ENCODE measurements at places on chromosomes 16 and 17.
A peak's percentile ranks its signal among the peaks of the same experiment; 100 is the strongest.

- no peak overlapping the region for H3K4me3 ChIP-seq
- H3K36me3 ChIP-seq: no peaks in the 10 kb centered on the region
- H3K27ac ChIP-seq: no peak overlapping the region
- no peak for DNase-seq
- H3K27me3 ChIP-seq: no peaks in the 10 kb centered on the region
Measured at GRCh38 chr16:49556606-49557446, 183.2 kb downstream of the C16orf78 start.

- no peaks in the 10 kb centered on the region for H3K27me3 ChIP-seq
- no peaks in the 10 kb centered on the region for H3K4me1 ChIP-seq
- no peak overlapping the region for H3K4me3 ChIP-seq
- H3K36me3 ChIP-seq: no peaks in the 10 kb centered on the region
- no peak overlapping the region for H3K27ac ChIP-seq
- no peak for DNase-seq
Measured at GRCh38 chr17:5823219-5823618, 238.9 kb upstream of the NLRP1 start.

- H3K4me1 ChIP-seq: peaks cover 86% of the 10 kb centered on the region
- H3K27ac ChIP-seq: peak overlapping the region; percentile 90
- no peaks in the 10 kb centered on the region for H3K27me3 ChIP-seq
- peak overlapping the region; percentile 9 for H3K4me3 ChIP-seq
Measured at GRCh38 chr16:11094857-11095565, 150.6 kb downstream of the CLEC16A start.

- peaks cover 81% of the 10 kb centered on the region for H3K36me3 ChIP-seq
- peak overlapping the region; percentile 45 for H3K4me3 ChIP-seq
- DNase-seq: no peak
- peak overlapping the region; percentile 67 for H3K27ac ChIP-seq
- no peaks in the 10 kb centered on the region for H3K27me3 ChIP-seq
Measured at GRCh38 chr17:81910840-81911276, 341 bp downstream of the PCYT2 start.

- H3K4me1 ChIP-seq: no peaks in the 10 kb centered on the region
- H3K36me3 ChIP-seq: peaks cover 6% of the 10 kb centered on the region
- DNase-seq: no peak
- H3K27me3 ChIP-seq: no peaks in the 10 kb centered on the region
Measured at GRCh38 chr17:46121841-46122485, 71.3 kb downstream of the KANSL1 start.

DNA sequence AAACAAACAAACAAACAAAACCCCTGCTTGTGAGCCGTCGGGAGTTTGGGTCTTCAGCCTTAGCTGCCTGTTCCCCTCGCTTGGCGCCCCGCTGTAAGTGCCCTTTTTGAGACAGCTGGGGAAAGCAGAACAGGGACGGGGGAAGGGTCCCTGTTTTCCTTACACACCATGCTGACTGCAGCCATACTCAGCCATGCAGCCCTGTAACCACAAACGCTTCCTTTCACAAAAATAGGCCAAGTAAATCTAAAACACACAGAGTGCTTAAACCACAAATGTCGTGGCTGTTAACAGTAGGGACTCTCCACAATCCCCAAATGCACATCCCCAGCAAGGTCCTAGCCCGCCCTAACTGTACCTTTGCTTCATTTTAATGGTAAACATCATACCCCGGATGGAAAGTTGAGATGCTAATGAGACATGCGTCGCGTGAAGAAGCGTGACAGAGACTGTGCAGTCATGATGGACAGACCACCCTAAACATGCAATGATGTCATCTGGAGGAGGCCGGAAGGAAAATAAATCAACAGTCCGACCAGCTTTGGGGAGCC, 129.9 kb downstream of the MGAT5B start:
- H3K4me1 ChIP-seq: peaks cover 49% of the 10 kb centered on the region
- H3K36me3 ChIP-seq: no peaks in the 10 kb centered on the region
- peak overlapping the region; percentile 77 for H3K27ac ChIP-seq

DNA sequence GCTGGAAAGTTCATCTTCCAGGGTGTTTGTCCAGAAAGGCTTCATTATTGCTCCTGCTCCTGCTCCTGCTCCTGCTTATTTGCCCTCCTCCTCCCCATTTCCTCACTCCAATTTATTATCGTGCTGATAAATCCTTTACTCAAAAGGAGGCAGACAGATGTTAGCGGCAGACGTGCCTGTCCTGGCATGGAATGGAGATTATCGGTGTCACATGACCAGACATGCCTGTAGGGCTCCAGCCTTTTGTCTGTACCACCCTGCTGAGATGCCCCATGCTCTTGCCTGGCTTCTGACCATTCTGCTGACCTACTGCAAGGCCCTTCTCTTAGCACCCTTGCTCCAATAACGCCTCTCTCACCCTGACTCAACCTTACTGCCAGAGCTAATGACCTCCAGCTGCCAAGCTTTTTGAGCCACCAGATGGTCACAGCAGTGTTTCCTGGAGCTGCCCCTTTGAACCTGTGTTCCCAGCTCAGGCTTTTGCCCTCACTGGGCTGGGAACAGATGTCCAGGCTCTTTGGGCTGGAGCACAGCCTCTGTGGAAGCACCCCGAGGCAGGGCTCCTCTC, 12.8 kb downstream of the DNAH9 start:
- H3K36me3 ChIP-seq: no peaks in the 10 kb centered on the region
- DNase-seq: no peak
- no peak overlapping the region for H3K4me3 ChIP-seq
- H3K4me1 ChIP-seq: no peaks in the 10 kb centered on the region
- H3K27me3 ChIP-seq: no peaks in the 10 kb centered on the region

DNA sequence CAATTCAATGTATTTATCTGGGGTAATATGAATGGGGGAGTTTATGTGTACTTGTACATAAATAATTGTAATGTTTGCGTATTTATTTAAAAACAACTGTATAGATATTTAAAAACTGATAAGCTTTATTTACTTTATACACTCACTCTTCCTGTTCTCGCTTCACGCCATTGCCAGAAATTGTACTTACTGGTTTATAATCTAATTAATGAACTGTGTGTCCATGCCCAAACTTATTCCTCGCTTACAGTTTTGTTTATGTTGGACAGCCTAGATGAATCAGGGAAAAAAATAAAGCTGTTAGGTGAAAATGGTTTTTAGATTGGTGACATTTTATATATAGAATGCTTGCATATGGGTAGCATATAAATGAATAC, 30.8 kb downstream of the AATF start:
- DNase-seq: no peak
- peaks cover 23% of the 10 kb centered on the region for H3K36me3 ChIP-seq
- H3K27ac ChIP-seq: no peak overlapping the region
- no peaks in the 10 kb centered on the region for H3K27me3 ChIP-seq
- H3K4me1 ChIP-seq: no peaks in the 10 kb centered on the region

- H3K36me3 ChIP-seq: no peaks in the 10 kb centered on the region
- peak overlapping the region; percentile 37 for H3K4me3 ChIP-seq
- H3K4me1 ChIP-seq: peaks cover 12% of the 10 kb centered on the region
- peak; percentile 66 for DNase-seq
- H3K27me3 ChIP-seq: peaks cover 8% of the 10 kb centered on the region
Measured at GRCh38 chr17:57946798-57947358, 8.3 kb downstream of the CUEDC1 start.

DNA sequence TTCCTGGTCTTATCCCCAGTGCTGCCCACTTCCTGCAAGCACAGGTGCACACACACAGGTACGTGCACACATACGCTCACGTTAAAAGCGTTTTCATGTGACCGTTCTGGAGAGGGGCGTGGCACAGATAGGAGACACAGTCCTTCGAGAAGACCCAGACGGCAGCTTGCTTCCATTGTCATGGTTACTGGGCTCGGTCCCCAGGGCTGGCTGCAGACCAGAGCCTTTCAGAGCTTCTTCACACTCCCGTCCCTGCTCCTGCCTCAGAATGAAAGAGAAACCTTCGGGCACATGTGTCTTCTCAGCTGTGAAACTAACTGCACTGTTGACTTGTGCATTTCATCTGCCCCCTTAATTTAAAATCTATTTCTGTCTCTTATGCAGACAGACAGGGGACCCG, 154.2 kb downstream of the PITPNC1 start:
- no peak overlapping the region for H3K4me3 ChIP-seq
- no peaks in the 10 kb centered on the region for H3K4me1 ChIP-seq
- H3K27ac ChIP-seq: no peak overlapping the region
- H3K36me3 ChIP-seq: no peaks in the 10 kb centered on the region

All from DND-41 (cell line).